OCI-M1 (cell line): ENCODE measurements at places on chromosomes 1 and 21.

DNA sequence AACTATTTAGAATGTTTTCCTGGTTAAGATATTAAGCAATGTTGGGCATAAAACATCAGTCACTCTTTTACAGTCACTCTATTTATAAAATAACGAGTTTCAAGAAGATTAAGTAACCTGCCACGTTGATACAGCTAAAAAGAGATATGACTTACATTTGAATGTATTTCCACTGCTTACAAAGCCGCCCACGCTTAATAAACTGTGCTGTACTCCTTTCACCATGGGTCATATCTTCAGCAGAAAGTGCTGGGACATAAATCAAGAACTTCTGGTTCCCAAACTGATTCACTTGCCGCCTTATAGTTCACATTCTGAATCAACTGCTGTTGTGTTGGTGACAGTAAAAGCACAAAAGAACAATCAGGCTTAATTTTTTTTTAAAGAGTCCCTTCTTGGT is 666.7 kb downstream of the NCAM2 start:
- DNase-seq, result no peak

DNA sequence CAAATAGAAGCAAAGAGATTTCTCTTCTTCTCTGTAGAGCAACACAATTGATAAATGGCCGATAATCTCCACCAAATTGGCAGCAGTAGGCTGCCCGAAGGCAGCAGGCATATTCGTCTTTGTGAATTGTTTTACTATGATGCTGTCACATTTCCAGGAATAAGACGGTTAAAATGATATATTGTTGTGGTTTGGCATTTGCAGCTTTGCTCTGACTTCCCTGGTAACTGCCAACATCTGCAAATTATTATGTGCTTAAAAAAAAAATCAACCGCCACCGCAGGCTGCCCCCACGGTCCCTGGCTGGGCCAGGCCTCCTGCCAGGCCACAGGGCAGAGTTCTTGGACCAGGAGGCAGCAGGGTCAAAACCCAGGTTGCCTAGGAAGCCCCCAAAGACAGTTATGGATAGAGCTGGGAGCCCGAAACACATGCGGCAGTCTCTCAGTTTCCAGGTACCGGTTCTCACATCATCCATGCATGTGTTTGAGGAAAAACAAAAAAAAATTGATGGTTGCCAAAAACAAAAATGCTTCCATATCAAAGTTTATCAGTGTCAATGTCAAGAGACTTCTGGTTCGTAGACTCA is 179.3 kb downstream of the ETS2 start:
- peak; percentile 99 for DNase-seq

DNA sequence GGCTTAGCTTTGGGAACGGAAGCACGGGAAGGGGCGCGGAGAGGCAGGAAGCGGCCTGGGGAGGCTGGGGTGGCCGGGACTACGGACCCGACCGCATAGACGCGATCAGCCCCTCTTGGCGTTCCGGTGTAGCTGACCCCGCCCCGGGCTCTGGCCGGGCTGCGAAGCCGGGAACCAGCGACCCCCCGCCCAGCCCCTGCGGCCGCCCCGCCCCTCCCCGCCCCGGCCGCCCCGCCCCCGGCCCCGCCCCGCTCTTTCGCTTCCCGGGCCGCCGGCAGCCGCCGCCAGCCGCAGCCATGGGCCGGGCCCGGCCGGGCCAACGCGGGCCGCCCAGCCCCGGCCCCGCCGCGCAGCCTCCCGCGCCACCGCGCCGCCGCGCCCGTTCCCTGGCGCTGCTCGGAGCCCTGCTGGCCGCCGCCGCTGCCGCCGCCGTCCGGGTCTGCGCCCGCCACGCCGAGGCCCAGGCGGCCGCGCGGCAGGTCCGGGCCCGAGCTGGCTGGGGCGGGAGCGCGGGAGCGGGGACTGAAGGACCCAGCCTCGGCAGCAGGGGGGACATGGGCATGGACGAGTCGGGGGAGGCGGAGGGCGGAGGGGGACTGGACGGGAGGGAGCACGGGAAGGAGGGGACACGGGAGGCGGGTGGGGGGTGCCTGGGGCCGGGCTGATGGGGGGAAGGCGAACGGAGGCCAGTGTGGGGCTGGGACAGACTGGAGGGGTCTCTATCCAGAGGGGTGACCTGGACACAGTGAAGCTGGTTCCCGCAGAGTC is at the start of gene SELENON:
TSS of gene SELENON (plus strand) at position 259 of the 768 bp plus-strand sequence. CDS start at position 297, 38 bp downstream.
- DNase-seq, result peak; percentile 52

- DNase-seq, result no peak
These were observed 79.4 kb downstream of the TGFB2 start for GRCh38 chr1:218424502-218424901.

GRCh38 chr21:19236209-19236608 is 832.6 kb upstream of the TMPRSS15 start:
- DNase-seq, result peak; percentile 92

DNA sequence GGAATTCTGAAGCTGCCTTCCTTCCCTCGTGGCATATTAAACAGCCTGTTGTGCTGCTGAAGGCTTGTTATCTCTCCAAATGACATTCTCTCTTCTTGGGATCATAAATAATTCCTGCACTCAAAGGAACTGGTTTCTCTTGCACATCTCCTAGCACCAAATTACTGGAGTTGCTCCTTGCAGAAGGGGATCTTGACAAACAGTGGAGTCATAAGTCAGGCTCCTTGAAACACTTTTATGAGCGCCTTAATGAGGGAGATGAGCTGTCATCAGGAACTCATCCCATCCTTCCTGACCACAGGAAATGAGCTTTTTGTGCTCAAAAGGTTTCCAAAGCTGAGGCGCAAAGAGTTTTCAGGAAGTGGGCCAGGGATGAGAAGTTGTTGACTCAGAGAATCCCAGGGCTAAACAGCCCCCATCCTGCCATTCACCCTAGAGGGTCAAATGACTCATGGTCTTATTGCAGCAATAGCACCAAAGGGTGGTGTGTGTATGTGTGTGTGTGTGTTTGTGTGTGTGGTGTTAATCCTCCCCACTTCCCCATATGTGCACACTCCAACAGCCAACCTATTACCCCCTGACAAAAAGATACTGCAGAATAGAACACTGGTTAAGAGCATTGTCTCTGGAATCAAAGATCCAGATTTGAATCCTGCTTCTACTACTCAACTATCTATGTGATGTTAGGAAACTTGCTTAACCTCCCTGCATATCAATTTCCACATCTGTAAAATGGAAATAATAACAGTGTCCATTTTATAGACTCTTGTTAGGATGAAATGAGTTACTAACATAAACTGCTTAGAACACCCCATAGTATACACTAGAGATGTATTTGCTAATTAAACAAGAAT is 2.8 kb upstream of the PHC2 start:
- peak; percentile 56 for DNase-seq

DNA sequence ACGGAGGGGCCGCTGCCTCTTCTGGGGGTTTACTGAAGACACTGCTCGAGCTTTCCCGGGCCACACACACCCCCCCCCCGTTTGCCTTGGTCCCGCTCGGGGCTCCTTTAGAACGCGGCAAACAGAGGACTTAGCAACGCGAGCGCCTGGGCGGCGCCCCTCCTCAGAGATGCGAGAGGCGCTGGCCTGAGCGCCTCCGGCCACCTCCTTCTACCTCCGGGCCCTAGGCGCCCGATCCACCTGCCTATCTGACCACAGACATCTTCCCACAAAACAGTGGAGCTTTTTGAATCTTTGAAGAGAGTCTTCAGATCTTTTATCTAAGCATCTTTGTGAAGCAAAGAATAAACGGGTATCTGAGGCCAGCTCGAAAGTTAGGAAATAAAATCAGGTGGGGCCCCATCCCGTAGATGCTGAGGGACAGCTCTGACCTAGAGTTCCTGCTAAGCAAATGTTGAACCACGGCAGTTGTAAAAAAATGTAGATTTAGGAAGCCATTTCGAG is 436 bp upstream of the TTLL7 start:
- DNase-seq, result peak; percentile 91

GRCh38 chr1:91828583-91829281 is 57.2 kb downstream of the TGFBR3 start:
- no peak for DNase-seq

GRCh38 chr1:78104322-78104721 is 58.6 kb downstream of the GIPC2 start:
- no peak for DNase-seq

- peak; percentile 81 for DNase-seq
These were observed 40.7 kb downstream of the CASQ2 start for GRCh38 chr1:115727706-115728249.

DNA sequence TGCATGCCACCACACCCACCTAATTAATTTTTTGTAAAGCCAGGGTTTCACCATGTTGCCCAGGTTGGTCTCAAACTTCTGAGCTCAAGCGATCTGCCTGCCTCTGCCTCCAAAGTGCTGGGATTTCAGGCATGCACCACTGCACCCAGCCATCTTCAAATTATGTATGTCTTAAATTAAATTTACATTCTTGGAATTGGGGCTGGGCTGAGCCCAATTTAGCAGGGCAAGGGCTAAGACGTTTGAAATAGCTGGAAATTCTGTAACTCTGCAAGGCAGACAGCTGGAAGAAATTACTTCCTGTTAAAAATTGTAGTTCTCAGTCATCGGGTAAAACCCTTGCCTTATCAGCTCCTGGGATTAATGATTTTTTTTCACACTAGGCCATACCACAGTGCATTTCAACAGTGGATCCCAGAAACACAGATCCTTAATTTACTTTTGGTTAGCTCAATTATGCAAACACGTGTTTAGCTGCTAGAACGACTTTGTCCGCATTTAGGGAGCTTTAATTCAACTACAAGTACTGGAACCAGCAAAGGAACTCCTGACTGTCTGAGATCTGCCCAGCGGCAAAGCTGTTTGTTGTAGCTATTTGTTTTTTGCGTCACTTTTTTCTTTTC is 83.3 kb downstream of the OLFML3 start:
- DNase-seq, result no peak

- peak; percentile 9 for DNase-seq
These were observed 2.4 kb upstream of the C8B start for GRCh38 chr1:56967900-56968832.

GRCh38 chr1:231768416-231768815 is 141.8 kb downstream of the DISC1 start:
- DNase-seq, result no peak

DNA sequence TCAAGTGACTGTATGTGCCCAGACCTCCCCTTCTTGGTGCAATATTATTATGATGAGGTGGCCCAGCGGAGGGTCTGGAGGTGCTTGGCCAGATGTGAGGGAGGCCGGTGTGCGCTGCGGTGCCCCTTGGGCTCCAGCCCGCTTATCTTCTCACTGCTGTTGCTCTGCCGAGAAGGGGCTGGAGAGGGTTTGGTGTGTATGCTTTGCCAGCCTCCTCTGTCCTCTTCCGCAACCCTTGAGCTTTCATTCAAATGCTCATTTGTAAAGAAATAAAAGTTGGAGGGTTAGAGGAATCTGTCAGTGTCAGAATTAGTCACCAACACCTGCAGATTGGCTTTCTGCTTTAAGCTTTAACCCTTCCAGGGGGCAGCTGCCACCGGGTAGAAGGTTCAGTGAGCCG is 19.7 kb downstream of the RNF220 start:
- no peak for DNase-seq

- no peak for DNase-seq
These were observed 31.0 kb downstream of the GBP6 start for GRCh38 chr1:89394851-89395250.

DNA sequence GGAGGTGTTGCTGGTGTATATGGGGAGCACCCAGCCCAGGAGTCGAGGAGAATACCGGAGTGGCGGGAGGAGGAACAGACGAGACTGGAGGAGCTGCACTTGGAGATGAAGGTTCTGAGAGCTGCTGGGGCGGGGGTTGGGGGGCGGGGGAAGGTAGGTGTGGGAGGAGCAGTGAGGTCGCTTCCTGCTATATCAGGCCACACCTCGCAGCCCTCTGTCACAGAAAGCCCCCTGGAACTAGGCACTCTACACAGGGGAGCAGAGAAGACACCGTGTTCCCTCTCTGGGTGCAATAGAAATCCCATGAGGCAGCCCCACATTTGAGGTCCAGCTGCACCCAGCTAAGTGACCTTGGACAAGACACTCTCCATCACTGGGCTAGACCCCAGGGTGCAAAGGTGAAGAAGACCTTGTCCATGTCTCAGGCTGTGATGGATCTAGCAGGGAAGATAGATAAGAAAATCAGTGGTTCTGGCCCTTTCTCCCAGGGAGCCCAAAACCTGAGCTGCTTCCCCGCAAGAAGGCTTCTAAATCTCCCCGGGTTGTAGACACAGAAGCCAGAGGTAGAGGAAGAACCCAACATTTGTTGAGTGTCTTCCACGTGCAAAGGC is 155.8 kb upstream of the EDN2 start:
- no peak for DNase-seq

DNA sequence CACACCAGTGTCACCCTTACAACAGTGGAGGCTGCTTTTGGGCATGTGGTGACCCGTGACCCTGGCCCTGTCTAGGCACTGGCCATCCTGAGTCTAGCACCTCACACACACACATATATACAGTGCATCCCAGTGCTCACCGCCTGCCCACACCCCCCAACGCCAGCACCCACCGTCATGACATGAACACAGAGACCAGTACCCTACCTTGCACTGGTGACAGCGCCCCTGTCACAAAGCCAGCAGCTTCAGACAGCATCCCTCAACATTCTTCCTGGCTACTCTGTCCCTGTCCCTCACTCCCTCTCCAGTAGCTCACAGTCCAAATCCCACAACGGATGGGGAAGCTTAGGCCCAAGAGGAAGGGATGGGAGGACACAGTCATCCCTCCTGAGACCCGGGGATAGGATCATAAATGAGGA is 27.1 kb downstream of the AHDC1 start:
- no peak for DNase-seq

DNA sequence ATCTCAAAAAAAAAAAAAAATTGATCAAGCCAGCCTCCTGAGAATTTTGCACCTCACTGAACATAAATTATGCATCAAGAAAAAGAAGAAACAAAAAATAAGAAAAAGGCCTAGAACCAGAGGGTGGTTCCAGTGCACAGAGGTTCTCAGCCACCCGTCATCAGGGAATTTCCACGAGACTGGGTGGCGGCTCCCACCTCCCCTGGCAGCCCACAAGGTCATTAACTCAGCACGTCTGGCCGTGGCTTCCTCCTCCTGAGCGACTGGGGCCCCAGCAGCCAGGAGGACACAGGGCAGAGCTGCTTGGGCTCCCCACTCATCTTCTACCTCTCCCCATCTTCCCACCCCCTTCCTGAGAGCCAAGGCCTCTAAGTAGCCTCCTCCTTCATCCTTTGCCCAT is 15.7 kb upstream of the TMEM51 start:
- no peak for DNase-seq

- no peak for DNase-seq
These were observed 2.9 kb downstream of the CD1B start for GRCh38 chr1:158328426-158328825.

- no peak for DNase-seq
These were observed 18.8 kb downstream of the SLC41A1 start for GRCh38 chr1:205794011-205794730.

GRCh38 chr1:61453111-61453961 is 271.6 kb downstream of the TM2D1 start:
- DNase-seq, result peak; percentile 95

DNA sequence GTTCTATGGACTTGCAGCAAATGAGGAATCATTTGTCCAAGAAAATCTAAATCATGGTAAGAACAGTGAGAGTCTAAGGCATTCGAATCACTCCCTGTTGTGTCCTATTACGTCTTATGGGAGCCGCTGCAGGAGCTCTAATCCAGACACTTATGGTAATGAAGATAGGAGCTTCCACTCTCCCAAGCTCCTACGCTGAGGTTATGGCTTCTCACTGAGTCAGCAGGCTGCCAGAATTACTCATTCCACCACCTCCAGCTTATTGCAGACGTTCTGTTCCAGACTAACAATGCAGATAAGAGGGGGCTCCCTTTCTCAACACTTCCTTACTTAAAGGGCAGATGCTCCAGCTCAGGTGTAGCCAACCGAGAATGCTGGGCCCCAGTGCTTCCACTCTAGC is 212.6 kb downstream of the GREM2 start:
- DNase-seq, result peak; percentile 44
